ENCODE measurements at places on chromosomes 4 and X. TPM values are rescaled to one million over a fixed set of nuclear protein-coding genes. Genes with fewer than 3 reads are reported as not detected.

Gene EXOC1L
- not detected for total RNA-seq

GRCh38 chr4:159227378-159227777 lies 124.5 kb downstream of the RAPGEF2 start:
- DNase-seq: peak; percentile 9
- no peak overlapping the region for H3K4me3 ChIP-seq
- no peaks in the 10 kb centered on the region for H3K36me3 ChIP-seq
- H3K27me3 ChIP-seq: no peaks in the 10 kb centered on the region
- H3K4me1 ChIP-seq: no peaks in the 10 kb centered on the region

GRCh38 chrX:46366381-46367207 lies 178.6 kb downstream of the ZNF674 start:
- no peak for DNase-seq
- no peaks in the 10 kb centered on the region for H3K4me1 ChIP-seq
- H3K36me3 ChIP-seq: no peaks in the 10 kb centered on the region
- H3K27ac ChIP-seq: no peak overlapping the region

DNA sequence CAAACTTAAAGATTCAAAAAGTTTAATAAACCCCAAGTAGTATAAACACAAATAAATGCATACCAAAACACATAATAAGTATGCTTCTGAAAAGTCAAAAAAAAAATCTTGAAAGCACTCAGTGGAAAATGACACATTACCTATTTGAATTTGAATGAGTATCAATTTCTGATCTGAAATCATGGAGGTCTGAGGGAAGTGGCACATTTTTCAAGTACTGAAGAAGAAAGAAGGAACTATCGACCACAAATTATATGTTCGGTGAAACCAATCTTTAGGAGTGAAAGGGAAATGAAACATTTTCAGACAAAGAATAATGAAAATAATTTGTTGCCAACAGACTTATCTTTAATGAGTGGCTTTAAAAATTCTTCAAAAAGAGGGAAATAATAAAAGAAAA lies 12.1 kb upstream of the F9 start:
- H3K4me3 ChIP-seq: no peak overlapping the region
- H3K4me1 ChIP-seq: no peaks in the 10 kb centered on the region

DNA sequence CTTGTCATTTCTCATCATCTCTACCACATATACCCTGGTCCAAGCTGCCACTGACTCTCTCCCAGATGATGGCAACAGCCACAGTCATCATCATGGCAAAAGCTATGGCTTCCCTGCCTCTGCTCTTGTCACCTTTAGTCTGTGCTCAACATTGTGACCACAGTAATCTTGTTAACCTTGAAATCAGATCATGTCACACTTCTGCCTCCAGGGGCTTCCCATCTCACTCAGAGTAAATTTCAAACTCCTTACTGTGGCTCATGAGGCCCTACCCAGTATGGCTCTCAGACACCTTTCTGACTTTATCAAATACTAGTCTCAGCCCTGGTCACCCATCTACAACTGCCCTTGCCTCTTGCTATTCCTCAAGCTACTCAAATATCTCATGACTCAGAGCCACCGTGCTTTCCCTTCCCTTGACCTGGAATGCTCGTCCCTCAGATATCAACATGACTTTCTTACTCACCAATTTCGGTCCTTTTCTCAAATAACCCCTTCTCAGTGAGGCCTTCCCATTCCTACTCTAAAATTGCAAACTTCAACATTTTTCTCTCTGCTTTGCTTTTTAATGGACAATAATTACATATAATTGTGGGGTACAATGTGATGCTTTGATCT lies 41.1 kb upstream of the STIM2 start:
- no peaks in the 10 kb centered on the region for H3K4me1 ChIP-seq
- no peak overlapping the region for H3K4me3 ChIP-seq
- no peaks in the 10 kb centered on the region for H3K27me3 ChIP-seq
- no peak for DNase-seq
- H3K27ac ChIP-seq: no peak overlapping the region
- no peaks in the 10 kb centered on the region for H3K36me3 ChIP-seq

- H3K4me3 ChIP-seq: no peak overlapping the region
- H3K27me3 ChIP-seq: no peaks in the 10 kb centered on the region
- no peaks in the 10 kb centered on the region for H3K4me1 ChIP-seq
- no peaks in the 10 kb centered on the region for H3K36me3 ChIP-seq
- DNase-seq: no peak
- no peak overlapping the region for H3K27ac ChIP-seq
These were observed 95.7 kb downstream of the ANTXR2 start for GRCh38 chr4:79977131-79977840.

DNA sequence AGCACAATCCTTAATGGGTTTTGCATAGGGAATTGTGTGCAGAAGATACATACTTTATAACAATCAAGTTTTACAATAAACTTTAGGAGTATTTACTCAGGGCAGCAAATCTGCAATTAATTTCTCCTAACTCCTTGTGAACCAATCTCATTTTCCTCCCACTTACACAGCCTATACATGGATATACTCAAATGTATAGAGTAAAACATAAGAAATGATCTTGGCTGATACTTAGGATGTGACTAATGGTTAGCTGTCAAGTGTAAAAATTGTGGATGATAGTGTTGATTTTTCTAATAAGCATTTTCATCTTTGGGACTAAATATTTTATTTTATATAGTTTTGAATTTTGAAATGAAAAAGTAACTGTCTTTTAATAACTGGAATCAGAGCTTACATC lies 759.6 kb downstream of the GRID2 start:
- no peaks in the 10 kb centered on the region for H3K4me1 ChIP-seq
- no peaks in the 10 kb centered on the region for H3K36me3 ChIP-seq
- H3K27ac ChIP-seq: no peak overlapping the region
- H3K4me3 ChIP-seq: no peak overlapping the region
- no peaks in the 10 kb centered on the region for H3K27me3 ChIP-seq

DNA sequence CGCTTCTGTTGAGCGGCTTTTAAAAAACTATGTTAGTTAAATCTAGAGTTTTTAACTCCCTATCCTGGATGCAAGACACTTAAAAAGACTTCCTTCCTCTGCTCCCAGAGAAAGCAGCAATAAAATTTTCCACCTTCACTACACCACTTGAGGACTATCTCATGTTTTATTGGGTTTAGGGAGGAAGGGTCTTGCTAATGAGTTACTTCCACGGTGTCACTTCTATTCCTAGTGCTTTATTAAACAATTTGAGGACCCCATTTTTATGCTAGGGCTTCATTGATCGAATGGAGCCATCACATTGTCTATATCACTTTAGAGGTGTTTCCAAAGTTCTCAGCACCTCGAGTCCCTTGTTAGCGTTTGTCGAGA lies 3.7 kb upstream of the STIM2 start:
- peak overlapping the region; percentile 91 for H3K4me3 ChIP-seq
- no peaks in the 10 kb centered on the region for H3K4me1 ChIP-seq
- H3K27me3 ChIP-seq: no peaks in the 10 kb centered on the region
- DNase-seq: no peak
- H3K27ac ChIP-seq: peak overlapping the region; percentile 95

DNA sequence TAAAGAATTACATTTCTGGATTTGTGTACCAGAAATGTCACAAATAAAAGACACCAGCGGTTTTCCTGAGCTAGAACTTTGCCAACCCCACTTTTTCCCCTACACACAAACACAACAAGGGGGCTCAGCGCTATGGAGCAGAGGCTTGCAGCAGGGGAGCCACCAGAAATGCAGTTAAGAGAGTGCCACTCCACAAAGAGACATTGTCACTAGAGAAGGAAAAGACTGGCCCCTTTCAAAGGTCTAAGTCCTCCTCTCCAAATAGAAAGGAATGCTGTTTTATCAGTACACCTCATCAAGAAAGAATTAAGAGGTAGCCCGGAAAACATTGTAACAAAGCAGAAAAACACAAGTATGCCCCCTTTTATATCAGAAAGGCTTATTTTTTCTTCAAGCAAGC lies 419.5 kb downstream of the HNRNPD start:
- DNase-seq: no peak
- H3K27me3 ChIP-seq: no peaks in the 10 kb centered on the region

GRCh38 chr4:127403471-127404084 lies 229.2 kb upstream of the INTU start:
- no peak for DNase-seq
- H3K4me3 ChIP-seq: no peak overlapping the region
- no peaks in the 10 kb centered on the region for H3K36me3 ChIP-seq
- H3K4me1 ChIP-seq: no peaks in the 10 kb centered on the region
- no peak overlapping the region for H3K27ac ChIP-seq
